ENCODE measurements at places on chromosomes 6 and 20.
A peak's percentile ranks its signal among the peaks of the same experiment; 100 is the strongest.

- no peak for DNase-seq
Observed at GRCh38 chr6:108117427-108118358, 43.2 kb upstream of the OSTM1 start.

DNA sequence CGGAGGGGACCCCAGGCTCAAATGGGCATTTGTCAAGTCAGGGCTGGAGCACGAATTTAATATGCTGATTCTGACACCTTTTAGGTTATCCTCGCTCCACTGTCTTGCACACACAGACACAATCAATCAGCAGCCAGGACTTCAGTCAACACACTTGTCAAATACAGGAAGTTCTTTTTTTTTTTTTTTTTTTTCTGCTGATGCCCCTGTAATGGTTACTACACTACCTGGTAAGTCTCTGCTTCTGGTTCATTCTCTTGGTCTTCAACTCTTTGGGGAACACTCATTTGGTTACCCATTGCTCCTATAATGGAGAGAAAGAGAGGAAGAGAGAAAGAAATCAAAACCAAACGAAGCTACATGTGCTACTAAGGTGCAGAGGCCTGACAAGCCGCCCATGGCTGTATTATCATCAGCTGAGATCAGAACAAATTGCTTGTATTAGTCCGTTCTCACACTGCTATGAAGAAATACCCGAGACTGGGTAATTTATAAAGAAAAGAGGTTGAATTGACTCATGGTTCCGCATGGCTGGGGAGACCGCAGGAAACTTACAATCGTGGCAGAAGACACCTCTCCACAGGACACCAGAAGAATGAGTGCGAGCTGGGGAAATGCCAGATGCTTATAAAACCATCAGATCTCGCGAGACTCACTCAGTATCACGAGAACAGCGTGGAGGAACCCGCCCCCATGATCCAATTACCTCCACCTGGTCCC, 11.8 kb downstream of the BCAS1 start:
- DNase-seq, result no peak

DNA sequence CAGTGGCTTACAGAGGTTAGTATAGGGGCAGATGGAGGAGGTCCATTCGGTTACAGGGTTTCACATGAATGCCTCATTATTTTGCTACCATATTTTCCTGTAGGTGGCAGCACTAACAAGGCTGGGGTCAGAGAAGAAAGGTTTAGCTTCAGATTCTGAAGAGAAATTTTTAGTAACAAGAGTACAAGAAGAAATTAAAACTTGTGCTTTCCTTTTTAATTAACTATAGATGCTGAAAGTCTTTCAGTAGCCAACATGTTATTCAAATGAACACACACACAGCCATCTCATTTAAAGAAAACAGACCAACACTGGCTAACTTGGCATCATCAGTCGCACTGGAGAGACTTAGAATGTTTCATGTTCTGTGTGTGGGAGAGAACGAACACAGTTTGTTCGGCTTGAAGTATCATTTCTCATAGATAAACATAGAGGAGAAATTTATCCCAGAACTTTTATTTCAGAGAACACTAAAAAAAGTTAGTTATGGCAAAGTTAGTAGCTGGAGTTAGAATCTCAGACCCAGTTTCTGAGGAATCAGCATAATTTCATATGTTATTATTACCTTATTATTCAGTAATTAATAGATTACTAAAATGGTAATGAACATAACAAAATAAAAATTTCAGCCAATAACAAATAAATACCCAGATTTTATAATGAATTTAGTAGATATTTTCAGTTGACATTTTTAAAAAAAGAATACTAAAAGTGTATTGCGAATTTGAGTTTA, 314.0 kb upstream of the RSPO3 start:
- no peak for DNase-seq

DNA sequence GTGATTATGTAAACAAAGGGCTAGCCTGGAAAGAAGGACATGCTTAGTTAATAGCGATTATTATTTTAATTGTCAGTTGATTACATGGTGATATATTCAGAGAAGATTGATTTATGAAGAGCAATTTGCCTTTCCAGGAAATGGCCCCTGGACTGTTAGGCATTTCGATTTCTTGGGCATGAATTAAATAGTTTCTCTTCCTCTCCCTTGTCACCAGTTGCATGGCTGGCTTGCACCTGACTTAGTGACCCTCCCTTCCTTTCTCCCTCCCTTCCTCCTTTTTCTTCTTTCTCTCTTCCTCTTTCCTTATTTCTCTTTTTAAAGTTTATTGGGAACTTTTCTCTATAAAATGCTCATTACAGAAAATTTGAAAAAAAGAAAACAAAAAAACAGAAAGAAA, 235.4 kb downstream of the CDC5L start:
- peak; percentile 4 for DNase-seq

GRCh38 chr6:10266061-10266460, 148.8 kb downstream of the TFAP2A start:
- no peak for DNase-seq

- no peak for DNase-seq
Observed at GRCh38 chr6:40755749-40756452, 168.7 kb upstream of the LRFN2 start.

- no peak for DNase-seq
Observed at GRCh38 chr6:156662025-156662445, 115.1 kb upstream of the ARID1B start.

- DNase-seq, result no peak
Observed at GRCh38 chr6:4124351-4124750, 11.0 kb downstream of the ECI2 start.

GRCh38 chr6:118403036-118403435, 145.1 kb upstream of the PLN start:
- no peak for DNase-seq

DNA sequence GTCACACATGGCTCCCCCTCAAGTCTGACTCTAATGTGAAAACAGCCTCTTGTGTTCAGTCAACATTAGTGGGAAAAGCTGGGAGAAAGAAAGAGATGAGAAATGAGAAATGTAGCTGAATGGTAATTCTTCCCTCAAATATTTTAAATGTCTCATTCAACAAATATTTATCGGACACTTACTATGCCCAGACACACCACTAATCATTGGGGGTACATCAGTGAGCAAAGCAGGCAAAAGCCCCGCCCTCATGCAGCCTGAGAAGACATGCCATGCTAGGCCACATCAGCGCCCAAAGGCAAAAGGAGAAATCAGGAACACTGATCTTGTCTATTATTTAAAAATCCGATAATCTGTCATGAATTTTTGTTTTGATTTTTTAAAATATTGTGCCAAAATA, 89.9 kb upstream of the ASF1A start:
- no peak for DNase-seq

DNA sequence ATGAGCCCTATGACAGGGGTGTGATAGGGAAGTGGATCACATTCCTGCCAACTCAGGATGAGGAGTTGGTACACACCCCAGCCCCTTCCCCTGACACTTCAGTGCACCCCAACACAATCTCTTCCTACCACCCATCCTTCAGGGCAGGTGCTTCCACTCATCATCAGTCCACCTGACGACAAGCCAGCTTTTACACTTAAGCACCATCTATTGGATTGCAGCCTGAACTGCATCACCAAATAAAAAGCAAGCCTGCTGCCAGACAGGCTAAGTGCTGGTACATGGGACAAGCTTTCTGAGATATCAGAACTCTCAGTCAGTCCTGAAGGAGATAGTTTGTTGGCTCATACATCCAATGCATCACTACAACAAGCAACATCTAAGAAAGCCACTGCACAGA, 69.0 kb upstream of the TMEM200A start:
- DNase-seq, result no peak

GRCh38 chr20:43680981-43681380, 14.1 kb downstream of the MYBL2 start:
- no peak for DNase-seq

GRCh38 chr6:140581601-140582000, 1207.2 kb upstream of the CITED2 start:
- DNase-seq, result no peak

DNA sequence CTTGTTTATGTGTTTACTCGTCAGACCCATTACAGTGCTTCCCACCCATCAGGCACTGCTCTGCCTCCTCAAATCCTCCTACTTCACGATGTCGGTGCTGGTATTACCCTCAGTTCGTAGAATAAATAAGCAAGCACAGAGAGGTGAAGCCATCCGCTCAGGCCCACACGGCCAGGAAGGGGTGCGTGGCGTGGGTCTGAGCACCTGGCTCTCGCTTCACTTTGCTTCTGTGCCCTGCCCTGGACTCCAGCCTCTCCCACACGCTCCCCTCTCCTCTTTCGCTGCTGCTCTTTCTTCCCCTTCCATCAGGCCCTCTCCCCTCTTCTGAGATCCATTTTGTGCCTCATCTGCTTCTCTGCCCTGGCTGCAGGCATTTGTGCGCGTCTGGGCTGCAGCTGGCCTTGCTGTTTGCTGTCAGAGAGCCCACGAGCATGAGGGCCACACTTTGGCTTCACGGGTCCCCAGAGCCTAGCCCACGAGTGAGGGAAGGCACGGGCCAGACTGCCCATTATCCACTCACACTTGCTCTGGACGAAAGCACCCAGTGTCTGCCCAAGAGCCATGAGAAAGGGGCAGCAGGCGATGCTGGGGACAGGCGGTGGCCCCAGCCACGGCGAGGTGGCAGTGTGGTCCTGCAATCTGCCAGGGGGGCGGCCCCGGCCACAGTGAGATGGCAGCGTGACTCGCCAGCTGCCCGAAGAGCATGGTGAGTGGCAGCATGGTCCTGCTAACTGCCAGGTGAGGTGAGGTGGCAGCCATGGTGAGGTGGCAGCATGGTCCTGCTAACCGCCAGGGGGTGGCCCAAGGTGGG, 96.2 kb upstream of the MPC1 start:
- DNase-seq, result no peak

DNA sequence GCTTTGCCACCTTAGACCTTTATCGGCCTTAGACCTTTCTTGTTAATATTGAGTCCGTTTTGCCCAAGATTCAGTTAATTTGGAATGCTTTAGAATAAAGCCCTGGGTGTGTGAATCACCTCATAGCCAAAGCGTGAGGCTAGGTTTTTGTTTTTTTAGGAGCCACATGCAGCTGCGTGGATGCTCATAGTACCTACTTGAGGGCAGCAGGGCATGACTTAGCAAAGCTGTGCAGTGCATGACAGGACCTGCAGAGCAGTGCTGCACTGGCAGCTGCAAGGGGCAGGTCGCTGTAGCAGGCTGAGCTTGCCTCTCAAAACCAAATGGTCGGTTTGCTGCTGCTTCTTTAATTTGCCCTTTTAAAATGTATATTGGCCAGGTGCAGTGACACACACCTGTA, 116.1 kb downstream of the JAG1 start:
- no peak for DNase-seq

DNA sequence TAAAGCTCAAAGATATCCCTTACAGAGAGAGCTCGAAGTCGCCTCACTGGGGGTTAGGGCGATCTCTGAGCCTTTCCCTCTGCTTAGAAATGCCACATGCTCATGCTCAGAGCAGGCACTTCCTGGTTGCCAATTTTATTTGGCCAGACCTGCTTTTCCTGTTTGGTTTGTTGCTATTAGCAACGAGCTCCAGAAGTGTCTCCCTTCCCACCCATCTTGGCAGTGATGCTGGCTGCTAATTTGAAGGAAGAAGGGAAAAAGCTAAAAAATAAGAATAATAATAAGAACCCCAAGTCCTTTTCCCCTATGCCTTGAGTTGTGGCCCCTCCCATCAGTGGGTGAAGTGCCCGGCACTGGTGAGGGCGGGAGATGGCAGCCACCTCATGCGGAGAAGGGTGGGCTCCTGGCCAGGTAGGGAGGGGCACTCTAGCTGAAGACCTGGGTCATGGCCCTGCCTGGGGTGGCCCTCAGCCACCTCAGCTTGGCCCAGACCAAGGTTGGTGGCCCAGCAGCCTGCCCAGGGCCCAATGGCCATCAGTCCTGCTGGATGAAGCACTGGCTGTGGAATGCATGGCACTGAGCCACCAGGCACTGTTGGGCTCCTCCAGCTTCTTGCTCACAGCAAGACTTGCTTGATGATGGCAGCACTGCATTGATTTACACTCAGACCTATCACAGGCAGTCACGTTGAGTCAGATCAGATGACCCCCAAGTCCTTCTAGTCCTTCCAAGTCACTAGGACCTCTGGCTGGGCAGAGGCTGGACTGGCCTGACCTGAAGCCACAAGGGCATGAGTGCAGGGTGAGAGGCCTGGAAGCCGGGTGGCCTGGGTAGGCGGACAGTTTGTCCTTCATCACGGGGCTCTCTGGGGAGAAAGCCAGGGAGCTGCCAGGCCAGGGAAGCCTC, 79.0 kb downstream of the SYNJ2 start:
- DNase-seq, result peak; percentile 49

DNA sequence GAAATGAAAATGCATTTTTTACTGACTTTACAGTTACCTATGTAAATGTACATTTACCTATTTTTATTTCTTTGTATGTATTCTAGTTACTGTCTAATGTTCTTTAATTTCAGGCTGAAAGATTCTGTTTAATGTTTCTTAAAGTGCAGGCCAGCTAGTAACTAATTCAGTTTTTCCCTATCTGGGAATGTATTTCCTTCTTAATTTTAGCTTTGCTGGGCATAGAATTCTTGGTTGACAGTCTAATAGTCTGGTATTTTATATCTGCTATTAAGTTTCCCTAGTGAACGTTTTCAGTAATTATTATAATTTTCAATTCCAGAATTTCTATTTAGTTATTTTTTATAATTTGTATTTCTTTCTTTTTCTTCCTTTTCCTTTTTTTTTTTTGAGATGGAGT, 186.0 kb upstream of the NOX3 start:
- no peak for DNase-seq

All from NCI-H1417 treated with DMSO at 0.1 percent for 48 hours (cell line).